NCI-H1417 treated with DMSO at 0.1 percent for 48 hours (cell line): ENCODE measurements at places on chromosomes 12 and 14.
A peak's percentile ranks its signal among the peaks of the same experiment; 100 is the strongest.

DNA sequence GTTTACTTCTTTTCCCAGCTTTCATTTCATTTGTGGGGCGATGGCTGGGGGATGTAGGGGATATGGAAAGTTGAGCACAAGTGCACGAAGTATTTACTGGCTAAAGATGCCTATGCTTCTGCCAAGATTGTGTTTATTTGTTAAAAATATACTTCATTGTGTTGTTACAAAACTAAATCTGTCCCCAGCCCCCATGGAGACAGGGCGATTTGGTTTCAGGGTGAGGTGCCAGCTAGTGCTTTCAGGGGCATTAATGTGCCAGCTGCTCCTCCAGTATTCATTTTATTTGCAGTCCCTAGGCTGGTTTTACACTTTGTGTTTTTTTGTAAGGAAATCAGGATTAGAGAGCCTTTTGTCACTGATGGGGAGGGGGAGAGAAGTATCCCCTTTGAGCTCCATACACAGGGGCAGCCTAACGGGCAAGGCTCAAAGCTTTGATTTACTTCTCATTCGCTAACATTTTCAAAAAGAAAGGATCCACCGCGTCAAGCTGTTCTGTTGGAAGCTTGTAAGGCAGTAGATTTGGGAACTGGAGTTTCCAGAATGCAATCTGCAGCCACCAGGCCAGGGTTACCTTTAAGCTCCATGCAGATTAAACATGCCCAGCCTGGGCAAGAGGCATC is 198.7 kb upstream of the PLEKHG7 start:
- DNase-seq: no peak

- peak; percentile 93 for DNase-seq
Observed at GRCh38 chr12:106878804-106879203, 76.9 kb upstream of the TMEM263 start.

DNA sequence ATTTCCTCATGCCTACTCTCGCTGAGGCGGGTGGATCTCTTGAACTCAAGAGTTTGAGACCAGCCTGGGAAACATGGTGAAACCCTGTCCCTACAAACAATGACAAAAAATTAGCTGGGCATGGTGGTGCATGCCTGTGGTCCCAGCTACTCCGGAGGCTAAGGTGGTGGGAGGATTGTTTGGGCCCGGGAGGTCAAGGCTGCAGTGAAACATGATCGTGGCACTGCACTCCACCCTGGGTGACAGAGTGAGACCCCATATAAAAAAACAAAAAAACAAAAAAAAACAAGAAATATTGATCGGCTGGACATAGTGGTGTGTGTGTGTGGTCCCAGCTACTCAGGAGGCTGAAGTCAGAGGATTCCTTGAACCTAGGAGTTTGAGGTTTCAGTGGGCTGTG is 9.2 kb downstream of the MOAP1 start:
- DNase-seq: no peak

- no peak for DNase-seq
Observed at GRCh38 chr12:109744986-109745942, 31.6 kb downstream of the FAM222A start.

GRCh38 chr14:100237735-100238418 is 1.1 kb upstream of the YY1 start:
- DNase-seq: no peak

- DNase-seq: no peak
Observed at GRCh38 chr14:44204061-44204835, 302.8 kb downstream of the FSCB start.
